Activated CD4-positive, alpha-beta T cell treated with anti-CD3 and anti-CD28 coated beads for 4 hours (primary cell): ENCODE measurements at places on chromosomes 13 and 19.

DNA sequence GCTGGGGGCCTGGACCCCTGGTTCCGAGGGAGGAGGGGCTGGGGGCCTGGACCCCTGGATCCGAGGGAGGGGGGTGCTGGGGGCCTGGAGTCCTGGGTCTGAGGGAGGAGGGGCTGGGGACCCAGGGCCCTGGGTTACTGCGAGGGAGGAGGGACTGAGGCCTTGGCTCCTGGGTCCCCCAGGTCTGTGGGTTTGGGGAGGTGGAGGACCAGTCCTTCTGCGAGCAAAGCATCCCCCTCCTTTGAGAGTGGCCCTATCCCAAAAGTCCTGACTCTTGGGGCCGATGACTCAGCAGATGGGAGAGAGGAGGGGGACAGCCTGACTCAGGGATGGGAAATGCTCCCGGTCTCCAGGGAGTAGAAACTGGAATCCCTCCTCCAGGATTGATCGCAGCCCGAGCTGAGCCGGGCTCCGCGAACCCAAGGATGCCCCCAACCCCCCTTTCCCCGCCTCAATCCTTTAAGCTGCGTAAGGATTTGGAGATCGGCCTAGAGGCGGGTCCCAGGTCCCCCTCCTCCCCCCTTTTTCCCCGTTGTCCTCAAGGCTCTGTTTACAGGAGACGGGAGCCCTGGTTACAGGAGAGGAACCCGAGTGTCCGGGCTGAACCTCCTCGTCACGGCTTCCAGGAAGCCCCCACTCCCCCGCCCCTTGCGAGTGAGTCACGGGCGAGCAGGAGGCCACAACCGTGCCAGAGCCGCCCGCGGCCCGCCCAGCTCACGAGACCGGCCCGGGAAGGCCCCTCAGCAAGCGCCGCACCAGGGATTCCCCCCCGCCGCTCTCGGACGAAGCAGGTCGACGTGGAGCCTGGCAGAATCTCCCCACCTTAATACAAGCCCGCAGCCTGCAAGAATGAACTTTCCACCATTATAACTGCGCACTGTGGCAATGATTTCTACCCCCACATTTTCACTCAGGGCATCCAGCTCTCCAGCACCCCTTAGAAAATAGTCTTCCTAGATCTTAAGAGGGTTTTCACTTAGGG is 3.0 kb upstream of the ZFP36 start:
- DNase-seq = peak; percentile 94

- no peak for DNase-seq
Observed at GRCh38 chr19:45598267-45599001, 3.6 kb downstream of the GPR4 start.

GRCh38 chr13:32751340-32751739 is 165.1 kb downstream of the PDS5B start:
- no peak for DNase-seq

DNA sequence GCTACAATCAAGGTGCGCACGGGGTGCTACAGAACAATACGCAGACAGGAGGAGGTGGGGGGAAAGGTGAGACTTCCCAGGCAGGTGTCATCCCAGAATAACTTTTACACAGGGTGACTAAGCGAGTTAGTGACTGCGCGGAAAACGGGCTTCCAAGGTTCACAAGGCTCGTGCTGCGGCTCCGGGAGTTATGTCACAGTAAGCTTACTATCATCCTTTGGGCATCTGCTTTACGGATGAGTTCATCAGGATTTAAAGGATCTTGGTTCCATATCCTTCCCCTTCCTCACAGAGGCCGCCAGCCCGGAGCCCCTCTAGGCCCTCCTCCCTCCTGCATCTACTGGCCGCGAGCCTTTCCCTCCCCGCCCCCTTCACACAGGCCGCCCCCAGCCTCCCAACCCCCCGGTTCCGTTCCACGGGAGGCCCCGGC is 474 bp upstream of the IFT88 start:
- peak; percentile 34 for DNase-seq

DNA sequence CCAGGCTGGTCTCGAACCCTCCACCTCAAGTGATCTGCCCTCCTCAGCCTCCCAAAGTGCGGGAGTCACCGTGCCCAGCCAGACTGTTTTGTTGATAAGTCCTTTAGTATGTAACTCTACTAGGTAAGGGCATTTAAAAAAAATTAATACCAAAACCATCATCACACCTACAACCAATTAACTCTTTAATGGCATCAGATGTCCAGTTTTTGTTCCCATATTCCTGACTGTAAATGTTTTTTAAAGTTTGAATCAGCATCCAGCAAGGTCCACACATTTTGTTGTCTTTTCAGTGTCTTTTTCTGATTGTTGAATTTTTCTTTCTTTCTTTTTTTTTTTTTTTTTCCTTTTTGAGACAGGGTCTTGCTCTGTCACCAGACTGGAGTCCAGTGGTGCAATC is 5.6 kb downstream of the FCGRT start:
- no peak for DNase-seq

GRCh38 chr13:112603641-112604225 is 15.8 kb upstream of the TUBGCP3 start:
- DNase-seq = no peak

DNA sequence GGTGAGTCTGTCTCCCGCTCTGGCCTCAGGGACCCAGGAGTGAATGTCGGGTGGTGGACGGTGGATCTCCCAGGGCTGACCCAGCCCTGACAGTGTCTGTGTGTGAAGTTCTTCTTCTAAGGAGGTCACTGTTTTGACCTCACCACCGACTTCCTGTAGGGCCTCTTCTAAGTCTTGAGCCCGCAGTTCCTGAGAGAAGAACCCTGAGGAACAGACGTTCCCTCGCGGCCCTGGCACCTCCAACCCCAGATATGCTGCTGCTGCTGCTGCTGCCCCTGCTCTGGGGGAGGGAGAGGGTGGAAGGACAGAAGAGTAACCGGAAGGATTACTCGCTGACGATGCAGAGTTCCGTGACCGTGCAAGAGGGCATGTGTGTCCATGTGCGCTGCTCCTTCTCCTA is at the start of gene SIGLEC7:
Gene SIGLEC7, plus strand, starts transcription at position 183 of the 400 bp plus-strand sequence. Its CDS starts 69 bp downstream, at position 252.
- no peak for DNase-seq

DNA sequence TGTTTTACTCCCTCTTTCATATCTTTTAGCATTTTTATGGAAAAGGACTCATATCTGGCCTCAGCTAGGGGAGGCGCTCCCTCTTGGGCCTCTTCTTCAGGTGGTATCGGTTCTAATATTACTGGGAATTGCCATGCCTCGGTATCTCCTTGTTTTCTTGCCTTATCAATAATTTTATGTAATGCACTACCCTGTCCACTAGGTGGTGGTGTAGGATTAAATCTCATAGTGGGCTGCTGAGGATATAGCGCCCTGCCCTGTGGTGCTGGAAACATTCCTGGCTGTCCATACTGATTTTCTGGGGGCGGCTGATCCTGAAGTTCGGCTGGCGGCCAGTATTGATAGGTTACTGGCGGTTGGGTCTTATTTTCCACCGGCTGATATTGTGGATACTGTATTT is 35.8 kb downstream of the ZNF420 start:
- DNase-seq = no peak

- DNase-seq = no peak
Observed at GRCh38 chr13:114164681-114165429, 14.2 kb upstream of the CFAP97D2 start.

GRCh38 chr13:98223741-98224140 is 46.7 kb upstream of the RNF113B start:
- DNase-seq = no peak

GRCh38 chr13:107937848-107938247 is 277.5 kb downstream of the LIG4 start:
- no peak for DNase-seq

- DNase-seq = no peak
Observed at GRCh38 chr13:89749888-89750287, 1597.6 kb upstream of the MIR17HG start.

GRCh38 chr19:19224150-19224851 is 12.5 kb downstream of the NCAN start:
- DNase-seq = no peak

DNA sequence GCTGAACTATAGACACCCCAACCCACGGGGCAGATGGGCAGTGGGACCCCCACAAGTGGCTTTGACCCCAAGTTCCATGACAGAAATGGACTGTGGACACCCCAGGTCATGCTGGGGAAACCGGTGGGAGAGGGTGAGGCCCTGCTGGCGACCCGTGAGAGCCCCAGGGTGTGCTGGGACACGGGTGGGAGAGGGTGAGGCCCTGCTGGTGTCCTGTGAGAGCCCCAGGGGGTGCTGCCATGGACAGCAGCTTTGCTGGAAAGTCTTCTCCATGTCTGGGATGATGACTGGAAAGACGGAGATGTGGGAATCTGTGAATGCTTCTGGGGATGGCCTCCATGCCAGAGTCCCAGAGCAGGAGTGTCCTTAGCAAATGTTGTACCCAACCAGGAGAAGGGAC is 148.4 kb downstream of the URI1 start:
- DNase-seq = no peak
